Sciatic nerve (tissue), 2 donors: ENCODE measurements at places on chromosomes 16 and 17.

GRCh38 chr16:69448470-69449193 lies 24.2 kb downstream of the CYB5B start:
- no peak for DNase-seq

DNA sequence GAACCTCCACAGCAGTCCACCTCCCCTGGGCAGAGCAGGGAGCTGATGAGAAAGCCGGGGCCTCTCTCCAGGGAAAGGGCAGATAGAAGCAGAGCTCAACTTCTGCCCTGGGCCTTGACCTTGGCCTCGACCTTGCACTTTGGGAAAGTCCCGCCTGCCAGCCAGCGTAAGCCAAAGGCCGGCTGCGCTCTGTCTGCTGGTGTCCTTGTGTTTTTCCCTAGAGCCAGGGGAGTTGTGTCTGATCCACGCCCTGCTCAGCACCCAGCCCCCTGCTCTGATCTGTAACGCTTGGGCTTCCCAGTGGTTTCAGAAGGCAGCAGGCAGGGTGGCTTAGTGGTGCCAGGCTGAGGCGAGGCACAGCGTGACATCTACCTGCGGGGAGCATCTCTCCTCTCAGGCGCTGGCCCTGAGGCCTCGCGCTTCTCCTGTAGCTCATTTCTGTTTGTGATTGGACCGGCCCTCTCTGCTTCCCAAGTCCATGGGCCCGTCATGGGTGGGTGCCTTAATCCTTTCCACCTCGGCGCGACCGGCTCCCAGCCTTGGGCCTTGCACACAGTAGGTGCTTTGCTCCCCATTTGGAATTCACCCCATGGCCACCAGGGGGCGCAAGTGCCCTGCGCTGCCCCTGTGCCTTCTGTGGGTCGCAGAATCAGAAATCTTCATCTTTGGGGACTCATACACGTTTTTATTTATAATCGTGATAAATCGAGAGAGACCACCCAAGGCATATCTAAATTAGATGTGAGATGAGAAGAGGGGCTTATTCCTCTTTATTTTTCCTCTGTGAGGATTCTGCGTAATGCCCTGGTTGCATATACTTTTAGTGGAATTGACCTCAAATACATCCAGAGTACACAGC lies 24.2 kb downstream of the SGSH start:
- no peak for DNase-seq

GRCh38 chr16:79609861-79610260 lies 9.3 kb upstream of the MAF start:
- peak; percentile 72 for DNase-seq

GRCh38 chr16:69830534-69831211 lies 68.5 kb downstream of the WWP2 start:
- DNase-seq = peak; percentile 28

- DNase-seq = no peak
These were observed 239.2 kb upstream of the SOX9 start for GRCh38 chr17:71881581-71881980.

DNA sequence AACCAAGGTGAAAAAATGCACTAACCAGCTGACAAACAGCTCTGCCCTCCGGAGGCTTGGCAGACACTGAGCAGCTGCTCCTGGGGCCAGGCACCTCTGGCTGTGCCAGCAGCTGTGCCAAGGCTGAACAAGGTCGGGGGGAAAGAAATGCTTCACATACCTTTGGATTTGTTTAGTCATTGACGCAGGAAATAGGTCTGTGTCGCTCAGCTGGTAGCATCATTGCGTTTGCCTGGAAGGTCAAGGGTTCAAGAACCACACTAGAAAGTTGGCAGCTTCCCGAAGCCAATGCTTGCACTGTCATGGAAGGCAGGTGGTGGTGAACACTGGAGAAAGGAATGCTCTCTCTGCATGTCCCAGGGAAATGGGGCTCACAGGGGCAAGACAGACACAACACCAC lies 63.5 kb downstream of the PCTP start:
- DNase-seq = no peak

GRCh38 chr17:82956146-82956725 lies 116.4 kb upstream of the ZNF750 start:
- DNase-seq = peak; percentile 48

DNA sequence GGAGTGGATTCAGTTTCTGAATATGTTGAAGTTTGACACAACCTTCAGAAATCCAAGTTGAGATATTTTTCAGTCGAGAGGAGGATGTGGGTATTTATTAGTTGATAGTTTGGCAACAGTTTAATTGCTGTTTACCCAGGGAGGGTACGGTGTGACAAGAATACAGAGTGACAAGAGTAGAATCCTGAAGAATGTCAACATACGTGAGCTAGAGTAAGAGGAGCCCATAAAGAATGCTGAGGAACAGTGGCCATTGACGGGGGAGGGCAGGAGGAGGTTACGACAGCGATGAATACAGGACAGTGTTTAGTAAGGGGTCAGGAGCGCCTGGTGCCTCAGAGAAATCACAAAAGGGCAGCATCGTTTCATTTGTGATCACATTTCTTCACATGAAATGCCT lies 76.5 kb downstream of the AATF start:
- DNase-seq = no peak

DNA sequence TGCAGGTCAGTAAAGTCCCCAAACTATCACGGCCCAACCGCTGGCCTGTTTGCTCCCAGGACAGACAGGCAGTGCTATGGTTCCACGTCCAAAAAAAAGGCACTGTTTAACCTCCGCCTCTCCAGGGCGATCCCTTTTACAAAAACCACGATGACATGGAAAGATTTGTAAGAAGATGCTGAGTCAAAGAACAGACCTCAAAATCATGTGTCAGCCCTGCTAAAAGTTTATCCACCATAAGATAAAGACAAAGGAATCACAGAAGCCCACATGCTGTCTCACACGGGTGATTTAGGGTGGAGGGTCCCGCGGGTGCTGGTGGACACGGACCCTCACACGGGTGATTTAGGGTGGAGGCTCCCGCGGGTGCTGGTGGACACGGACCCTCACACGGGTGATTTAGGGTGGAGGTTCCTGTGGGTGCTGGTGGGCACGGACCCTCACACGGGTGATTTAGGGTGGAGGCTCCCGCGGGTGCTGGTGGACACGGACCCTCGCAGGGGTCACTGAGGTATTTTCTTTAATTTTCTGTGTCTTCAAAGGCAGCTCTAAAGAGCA lies 117.2 kb upstream of the METRNL start:
- DNase-seq = peak; percentile 26
